ENCODE measurements at places on chromosomes 12 and 14.

DNA sequence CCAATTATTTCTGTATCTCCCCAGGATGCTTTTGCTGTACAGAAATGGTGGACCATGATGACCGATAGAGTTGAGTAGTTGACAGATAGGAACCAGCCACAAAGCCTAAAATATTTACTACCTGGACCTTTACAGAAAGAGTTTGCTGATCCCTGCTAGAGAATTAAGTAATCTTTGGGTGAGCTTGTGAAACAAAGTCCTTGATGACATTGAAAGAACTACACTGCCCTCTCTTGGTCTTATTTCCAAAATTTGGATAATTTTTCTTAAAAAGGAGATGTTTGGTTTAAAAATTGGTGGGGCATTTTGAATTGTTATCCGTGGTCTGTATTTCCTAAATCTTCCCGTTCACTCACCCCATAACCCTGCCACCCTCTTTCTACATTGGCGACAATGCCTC lies 13.7 kb upstream of the TCTN1 start:
- no peak for DNase-seq

GRCh38 chr12:2641207-2641606 lies 153.6 kb upstream of the FKBP4 start:
- DNase-seq: no peak

- DNase-seq: no peak
Observed at GRCh38 chr14:36451310-36452065, 68.5 kb downstream of the NKX2-1 start.

DNA sequence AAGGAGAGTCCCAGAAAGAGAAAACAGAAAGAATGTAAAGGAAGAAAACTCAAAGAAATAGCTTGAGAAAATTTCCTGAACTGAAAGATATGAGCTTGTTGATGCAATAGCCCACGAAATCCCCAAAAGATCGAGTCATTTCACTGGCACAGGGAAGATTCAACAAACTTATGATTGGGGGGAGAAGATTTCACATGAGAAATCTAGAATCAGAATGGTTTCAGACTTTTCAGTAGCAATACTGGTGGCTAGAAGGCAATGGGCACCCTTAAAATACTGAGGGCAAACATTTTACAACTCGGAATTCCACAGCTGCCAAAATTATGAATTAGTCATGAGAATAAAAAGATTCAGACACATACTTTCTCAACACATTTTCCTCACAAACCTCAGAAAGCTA lies 8.9 kb upstream of the KRT7 start:
- no peak for DNase-seq

- no peak for DNase-seq
Observed at GRCh38 chr14:65071544-65071943, 30.8 kb downstream of the MAX start.

DNA sequence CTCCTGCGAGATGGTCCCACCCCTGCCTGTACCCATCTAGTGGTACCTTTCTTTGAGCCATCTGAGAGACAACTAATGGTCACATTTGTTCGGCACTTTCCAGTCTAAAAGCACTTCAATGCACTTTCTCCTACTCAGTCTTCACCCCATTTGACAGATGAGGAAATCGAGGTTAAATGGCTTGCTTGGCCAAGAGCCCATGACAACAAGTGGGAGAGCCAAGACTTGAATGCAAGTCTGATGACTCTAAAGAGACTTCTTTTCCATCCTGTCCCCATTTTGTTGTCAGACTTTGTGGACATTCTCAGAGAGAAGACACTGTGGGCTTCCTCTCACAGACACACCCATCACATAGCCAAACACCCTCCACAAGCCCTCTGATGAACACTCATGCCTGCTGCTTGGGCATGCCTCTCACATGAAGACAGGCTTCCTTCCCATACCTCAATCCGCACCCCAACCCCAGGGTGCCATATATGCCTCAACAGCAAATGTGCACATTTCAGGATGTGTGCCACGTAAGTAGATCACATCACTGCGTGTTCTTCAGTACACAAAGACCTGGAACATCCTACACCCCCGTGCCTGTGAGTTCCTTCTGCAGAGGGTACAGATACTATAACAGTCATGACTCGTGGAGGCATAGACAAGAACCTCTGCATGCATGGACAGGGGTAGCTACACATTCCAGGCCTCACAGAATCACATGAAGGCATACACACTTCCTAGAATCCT lies 805 bp downstream of the MYH7 start:
- no peak for DNase-seq

DNA sequence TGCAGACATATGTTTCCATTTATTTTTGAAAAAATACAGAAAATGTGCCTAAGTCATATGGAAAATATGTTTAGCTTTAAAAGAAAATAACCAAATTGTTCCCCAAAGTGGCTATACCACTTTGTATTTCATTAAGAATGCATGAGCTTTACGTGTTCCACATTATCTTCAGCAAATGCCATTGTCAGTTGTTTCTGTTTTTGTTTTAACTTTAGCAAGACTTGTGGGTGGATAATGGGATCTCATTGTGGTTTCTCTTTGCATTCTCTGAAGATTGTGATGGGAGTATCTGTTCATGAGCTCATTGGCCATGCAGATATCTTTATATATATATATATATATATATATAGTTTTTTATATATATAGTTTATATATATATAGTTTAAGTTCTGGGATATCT lies 181.5 kb downstream of the CCER1 start:
- no peak for DNase-seq

DNA sequence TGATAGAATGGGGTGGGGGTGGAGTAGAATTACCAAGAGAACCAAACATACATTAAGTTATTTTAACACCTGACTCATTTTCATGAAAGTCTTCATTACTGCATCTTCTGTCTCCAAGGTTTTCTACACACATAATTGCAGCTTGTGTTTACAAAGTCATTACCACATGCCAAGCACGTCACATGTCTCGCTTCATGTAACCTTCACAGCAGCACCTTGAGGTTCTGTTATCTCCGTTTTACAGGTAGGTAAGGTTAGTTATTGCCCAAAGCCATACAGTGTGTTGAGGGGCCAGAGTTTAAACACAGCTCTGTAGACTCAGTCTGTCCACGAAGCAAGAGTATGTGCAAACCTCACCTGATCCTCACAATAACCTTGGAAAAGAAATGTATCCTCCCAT lies 64.3 kb upstream of the RBM19 start:
- no peak for DNase-seq

- no peak for DNase-seq
Observed at GRCh38 chr12:20508359-20508758, 140.0 kb downstream of the PDE3A start.

GRCh38 chr12:51000245-51000644 lies 25.9 kb downstream of the SLC11A2 start:
- no peak for DNase-seq

GRCh38 chr12:25194214-25194613 lies 746 bp downstream of the DNAI7 start:
- DNase-seq: no peak

GRCh38 chr14:55101698-55102097 lies 27.4 kb upstream of the LGALS3 start:
- DNase-seq: no peak

DNA sequence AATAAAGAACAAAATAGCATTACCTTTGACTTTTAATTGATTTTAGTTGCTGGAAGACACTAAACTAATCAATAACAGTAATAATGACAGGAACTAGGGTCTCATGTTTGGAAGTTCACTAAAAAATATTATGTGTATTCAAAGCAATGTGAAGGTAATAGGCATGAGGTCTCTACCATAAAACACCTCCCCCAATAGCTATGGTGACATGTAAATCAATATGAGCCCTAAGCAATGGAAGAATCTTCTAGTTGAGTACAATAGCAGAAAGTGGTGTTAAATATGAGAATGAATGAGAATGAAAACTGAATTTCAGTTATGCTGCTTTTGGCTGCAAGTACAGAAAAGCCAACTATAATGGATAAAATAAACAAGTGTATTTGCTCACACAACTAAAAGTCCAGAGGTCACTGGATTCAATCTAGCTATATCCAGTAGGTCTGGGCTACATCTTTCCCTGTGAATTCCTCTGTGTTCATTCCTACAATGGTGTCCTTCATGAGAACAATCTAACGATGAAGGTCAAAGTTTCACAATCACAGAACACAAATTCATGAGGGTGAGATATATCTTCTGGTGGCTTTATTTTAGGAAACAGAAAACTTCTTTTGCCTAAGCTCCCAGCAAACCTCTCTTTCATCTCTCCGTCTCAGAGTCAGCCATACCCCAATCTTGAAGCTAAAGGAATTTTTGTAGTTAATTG lies 728.0 kb downstream of the FSCB start:
- DNase-seq: no peak
